ENCODE measurements at places on chromosomes 7 and 10. TPM values are rescaled to one million over a fixed set of nuclear protein-coding genes. Genes with fewer than 3 reads are reported as not detected.

SLC26A3 gene
- total RNA-seq = not detected

GRCh38 chr10:131795761-131796160, 105.0 kb upstream of the PPP2R2D start:
- no peak overlapping the region for H3K27ac ChIP-seq
- H3K4me3 ChIP-seq = no peak overlapping the region
- no peaks in the 10 kb centered on the region for H3K27me3 ChIP-seq
- H3K36me3 ChIP-seq = no peaks in the 10 kb centered on the region
- DNase-seq = no peak

ANKRD2 gene
- total RNA-seq = 0.43 TPM

DNA sequence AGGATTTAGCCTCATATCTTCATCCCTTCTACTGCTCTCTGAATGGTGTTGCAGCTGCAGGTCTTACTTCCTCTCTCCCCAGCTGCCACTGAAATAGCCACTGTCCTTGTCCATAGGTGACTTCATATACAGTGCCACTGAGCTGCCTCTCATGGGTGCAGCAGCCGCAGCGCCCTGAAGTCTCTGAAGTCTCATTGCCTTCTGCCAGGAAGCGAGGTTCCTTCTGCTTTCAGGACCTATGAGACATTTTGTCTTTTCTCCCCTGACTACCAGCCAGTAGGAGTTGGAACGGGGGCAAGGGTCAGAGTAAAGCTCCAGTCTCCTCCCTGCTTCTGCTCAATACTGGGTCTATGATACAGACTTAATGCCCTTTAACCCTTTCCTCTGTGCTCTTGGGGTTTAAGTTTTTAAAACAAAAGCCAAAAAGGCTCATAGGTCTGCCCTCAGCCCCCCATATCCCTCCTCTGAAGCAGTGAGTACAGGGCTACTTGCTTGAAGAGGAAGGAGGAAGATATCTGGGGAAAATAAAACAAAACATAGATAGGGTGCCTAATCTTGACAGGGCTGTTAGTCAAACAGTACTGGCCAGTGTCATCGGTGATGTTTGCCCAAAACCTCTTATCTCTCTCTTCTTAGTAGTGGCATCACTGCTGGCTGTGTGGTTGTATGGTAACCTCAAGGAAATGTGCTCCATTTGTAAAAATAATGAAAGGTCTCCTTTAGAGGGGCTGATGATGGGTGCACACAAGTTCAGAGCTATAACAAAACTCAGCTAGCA, 7.1 kb downstream of the PLCE1 start:
- no peaks in the 10 kb centered on the region for H3K4me1 ChIP-seq
- no peaks in the 10 kb centered on the region for H3K27me3 ChIP-seq
- DNase-seq = no peak
- H3K27ac ChIP-seq = no peak overlapping the region

PCDH15 gene
- not detected for total RNA-seq

DNA sequence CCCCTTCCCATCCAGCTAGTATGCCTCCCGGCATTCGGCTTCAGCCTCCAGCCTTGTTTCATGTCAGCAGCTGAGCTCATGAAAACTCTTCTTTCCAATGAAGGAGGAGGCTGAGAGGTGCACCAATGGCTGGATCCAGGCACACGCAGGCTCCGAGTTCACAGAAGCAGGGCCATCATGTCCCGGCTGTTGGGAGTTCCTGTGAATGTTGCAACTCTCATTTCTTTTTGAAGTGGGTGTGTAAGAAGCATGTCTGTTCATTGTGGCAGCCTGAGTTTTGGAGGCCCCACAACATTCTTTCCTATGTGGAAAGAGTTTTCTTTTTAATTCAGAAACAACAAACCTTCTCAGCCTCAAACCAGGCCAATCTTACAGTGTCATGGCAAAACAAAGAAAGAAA, 89.7 kb downstream of the PTPRE start:
- DNase-seq = no peak
- H3K4me3 ChIP-seq = no peak overlapping the region
- H3K27me3 ChIP-seq = no peaks in the 10 kb centered on the region
- no peaks in the 10 kb centered on the region for H3K36me3 ChIP-seq
- no peak overlapping the region for H3K27ac ChIP-seq

DNA sequence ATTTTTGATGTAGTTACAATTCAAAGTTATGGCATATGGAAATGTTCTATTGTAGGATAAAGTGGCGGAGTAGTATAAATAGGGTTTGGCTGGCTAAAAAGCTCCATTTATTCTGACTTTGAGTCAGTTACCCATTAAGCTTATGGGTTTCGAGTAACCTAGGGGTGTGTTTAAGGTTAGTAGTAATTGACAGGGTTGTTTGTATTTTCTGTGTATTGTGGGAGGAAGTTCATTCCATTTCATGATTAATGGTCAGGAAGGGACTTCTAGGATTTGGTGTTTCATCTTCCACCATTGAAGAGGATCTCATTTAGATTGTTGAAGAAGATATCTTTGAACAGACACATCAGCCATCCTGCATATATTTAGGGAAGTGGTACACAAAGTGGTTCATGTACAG, 75.0 kb downstream of the BICC1 start:
- DNase-seq = no peak
- H3K4me1 ChIP-seq = no peaks in the 10 kb centered on the region
- no peak overlapping the region for H3K27ac ChIP-seq
- no peaks in the 10 kb centered on the region for H3K27me3 ChIP-seq
- H3K4me3 ChIP-seq = no peak overlapping the region
- H3K36me3 ChIP-seq = no peaks in the 10 kb centered on the region

OR2A12 gene
- total RNA-seq = not detected

GRCh38 chr10:121053151-121053550, 202.0 kb downstream of the WDR11 start:
- no peaks in the 10 kb centered on the region for H3K4me1 ChIP-seq
- no peak overlapping the region for H3K4me3 ChIP-seq
- no peaks in the 10 kb centered on the region for H3K27me3 ChIP-seq

- no peaks in the 10 kb centered on the region for H3K36me3 ChIP-seq
- H3K27me3 ChIP-seq = no peaks in the 10 kb centered on the region
- H3K4me1 ChIP-seq = no peaks in the 10 kb centered on the region
- DNase-seq = no peak
- no peak overlapping the region for H3K4me3 ChIP-seq
Observed at GRCh38 chr10:90430186-90430585, 427.7 kb downstream of the HTR7 start.

DNA sequence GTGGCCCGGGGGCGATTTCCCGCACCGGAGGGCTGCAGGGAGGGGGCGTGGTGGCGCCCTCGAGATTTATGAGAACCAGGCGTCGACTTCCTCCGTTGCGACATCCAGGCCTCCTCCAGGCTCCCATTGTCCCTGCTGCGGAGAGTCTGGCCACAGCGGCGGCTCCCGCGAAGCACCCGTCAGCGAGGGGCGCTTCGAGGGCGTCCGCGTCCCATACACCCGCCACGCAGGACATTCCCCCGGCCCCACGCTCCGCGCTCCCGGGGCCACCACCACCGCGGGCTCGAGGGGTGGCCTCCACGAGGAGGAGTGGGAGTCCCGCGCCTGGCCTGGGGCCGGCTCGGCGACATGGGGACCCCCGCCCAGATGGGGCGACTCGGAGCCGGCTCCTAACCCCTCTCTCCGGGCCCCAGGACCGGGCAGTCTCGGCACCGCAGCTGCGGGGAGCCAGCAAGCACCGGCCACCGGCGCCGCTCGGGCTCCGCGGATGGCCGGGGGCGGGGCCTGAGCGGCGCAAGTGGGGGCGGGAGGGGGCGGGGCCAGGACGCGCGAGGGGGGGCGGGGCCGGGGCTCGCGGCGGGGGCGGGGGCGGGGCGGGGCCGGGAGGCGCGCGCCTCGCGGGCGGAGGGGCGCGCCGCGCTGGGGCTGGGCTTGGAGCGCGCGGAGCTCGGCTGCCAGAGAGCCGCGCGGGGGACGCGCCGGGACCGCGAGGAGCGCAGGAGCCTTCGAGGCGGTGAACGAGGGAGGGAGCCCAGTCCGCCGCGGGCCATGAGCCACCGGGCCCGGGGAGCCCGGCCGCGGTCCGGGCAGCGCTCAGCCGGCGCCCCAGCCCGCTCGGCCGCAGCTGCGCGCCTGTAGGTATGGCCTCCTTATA, at the start of gene SH2B2:
SH2B2 (plus strand) TSS at position 632 of the 874 bp plus-strand sequence. CDS start 13,683 bp downstream, outside the sequence.
- H3K4me3 ChIP-seq = peak within 1 kb of the TSS; percentile 76
- H3K27ac ChIP-seq = peak within 1 kb of the TSS; percentile 77
- no peaks in the 10 kb centered on the region for H3K36me3 ChIP-seq

DNA sequence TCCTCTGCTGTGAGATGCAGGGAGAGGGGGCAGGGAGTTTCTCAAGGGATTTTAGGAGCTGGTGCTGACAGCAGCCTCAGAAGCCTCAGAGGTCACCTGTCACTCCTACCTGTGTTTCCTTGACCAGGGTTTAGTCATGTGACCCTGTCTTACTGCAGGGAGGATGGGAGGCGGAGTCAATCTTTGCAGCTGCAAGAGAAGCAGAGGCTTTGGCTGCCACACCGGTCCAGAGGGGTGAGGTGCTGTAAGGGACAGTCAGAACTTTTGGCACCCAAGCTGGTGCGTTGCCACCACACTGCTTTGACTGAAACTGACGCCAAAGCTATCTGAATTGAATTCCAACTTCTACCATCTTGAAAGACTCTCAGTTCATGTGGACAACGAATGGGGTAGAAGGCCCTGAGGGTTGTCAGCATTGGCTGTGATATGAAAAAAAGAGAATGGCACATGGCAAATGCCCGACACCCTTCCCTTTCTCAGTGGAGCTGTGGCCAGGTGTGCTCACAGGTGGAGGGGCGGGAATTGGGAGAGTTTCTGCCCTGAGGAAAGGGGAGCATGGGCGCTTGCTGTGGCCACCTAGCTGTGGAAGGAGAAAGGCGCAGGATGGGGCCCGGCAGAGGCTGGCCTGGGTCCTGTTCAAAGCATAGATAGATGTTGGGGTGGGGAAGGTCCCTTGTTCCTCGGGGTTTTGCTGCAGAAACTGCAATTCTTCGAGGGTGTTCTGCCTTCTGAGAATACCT, 69.3 kb downstream of the ARHGAP22 start:
- DNase-seq = no peak
- H3K27ac ChIP-seq = no peak overlapping the region
- no peaks in the 10 kb centered on the region for H3K36me3 ChIP-seq
- H3K4me1 ChIP-seq = no peaks in the 10 kb centered on the region

DNA sequence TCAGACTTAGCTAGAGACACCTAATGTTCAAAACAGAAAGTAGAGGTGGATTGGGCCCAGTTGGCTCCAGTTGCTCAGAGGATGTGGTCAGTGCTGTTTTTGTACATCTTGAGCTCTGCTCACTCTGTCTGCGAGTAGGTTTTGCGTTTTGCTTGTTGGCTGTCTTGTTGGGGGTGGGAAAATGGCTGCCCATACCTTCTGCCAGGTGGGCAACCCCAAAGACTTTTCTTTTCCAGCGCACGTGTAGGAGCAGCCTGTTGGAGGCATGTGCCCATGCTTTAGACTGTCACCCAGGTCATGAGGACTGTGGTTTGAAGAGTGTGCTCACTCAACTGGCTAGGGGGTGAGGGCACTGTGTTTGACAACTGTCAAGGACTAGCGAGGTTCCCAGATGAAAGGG, 73.9 kb downstream of the KAT6B start:
- no peak overlapping the region for H3K27ac ChIP-seq
- DNase-seq = no peak
- peaks cover 34% of the 10 kb centered on the region for H3K4me1 ChIP-seq
- no peak overlapping the region for H3K4me3 ChIP-seq
- H3K36me3 ChIP-seq = no peaks in the 10 kb centered on the region
- no peaks in the 10 kb centered on the region for H3K27me3 ChIP-seq

DNA sequence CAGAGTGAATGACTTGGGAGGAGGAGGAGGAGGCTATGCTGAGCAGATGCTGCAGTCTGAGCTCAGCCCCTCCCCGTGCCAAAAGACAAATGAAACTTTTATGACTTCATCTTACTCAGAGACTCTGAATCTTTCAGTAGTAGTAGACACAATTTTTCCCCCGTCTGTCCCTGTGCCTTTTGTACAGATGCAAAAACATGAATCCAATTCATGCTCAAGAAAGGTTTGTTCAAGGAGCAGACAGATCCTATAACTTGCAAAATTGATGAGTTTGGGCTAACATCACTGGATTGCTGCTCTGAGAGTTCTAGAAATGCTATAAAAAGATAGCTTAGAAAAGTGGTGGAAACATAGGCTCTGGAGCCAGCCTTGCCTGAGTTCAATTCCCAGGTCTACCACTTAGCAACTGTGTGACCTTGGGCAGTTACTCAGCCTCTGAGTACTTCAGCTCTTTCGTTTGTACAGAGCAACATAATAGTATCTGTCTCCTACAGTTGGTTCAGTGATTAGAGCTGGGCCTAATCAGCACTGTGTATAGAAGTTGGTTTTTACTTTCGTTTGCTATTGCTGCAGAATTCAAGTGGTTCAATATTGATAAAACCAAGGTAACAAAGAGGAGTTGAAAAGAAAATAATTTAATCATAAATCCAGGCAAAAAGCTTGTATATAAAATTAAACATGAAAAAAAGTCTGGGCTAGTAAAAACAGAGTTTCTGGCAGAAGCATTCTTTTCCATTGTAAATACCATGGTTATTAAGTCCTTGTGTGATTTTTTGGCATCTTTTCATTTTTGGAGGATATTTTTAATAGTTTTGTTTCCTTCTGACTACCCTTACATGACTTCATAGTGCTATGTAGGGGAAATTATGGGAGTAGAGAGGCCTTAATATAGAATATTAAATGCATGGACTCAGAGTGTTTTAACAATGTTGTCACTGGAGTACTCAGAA, 174.2 kb upstream of the ZNF32 start:
- H3K36me3 ChIP-seq = no peaks in the 10 kb centered on the region
- peak overlapping the region; percentile 30 for H3K27ac ChIP-seq

YAE1 gene
- 6.4 TPM for total RNA-seq

ZFAND4 gene
- total RNA-seq = 4.7 TPM

GRCh38 chr7:24141874-24142509, 142.0 kb upstream of the NPY start:
- H3K36me3 ChIP-seq = no peaks in the 10 kb centered on the region
- H3K27me3 ChIP-seq = no peaks in the 10 kb centered on the region
- no peak for DNase-seq
- no peak overlapping the region for H3K27ac ChIP-seq
